ENCODE measurements at places on chromosomes 7 and 10.

- no peak for DNase-seq
Observed at GRCh38 chr7:44142028-44142427, 896 bp upstream of the MYL7 start.

GRCh38 chr10:122407375-122408125 is 33.0 kb downstream of the PLEKHA1 start:
- DNase-seq = peak; percentile 9

DNA sequence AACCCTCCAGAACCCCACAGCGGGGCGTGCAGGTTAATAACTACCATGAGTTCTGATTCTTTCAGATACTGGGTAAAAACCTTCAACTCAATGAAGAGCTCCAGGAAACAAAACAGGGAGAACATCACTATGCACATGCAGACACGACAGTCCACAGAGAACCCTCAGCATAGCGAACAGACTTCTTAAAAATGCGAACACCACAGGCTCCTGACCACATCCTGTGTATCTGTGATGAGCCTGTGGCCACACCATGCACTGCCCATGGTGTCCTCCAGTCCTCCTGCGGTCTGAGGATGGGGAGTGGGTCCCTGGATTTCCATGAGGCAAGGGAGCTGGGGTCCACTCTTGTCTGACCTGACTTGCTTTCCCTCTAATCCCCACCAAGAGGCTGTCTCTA is 107.2 kb downstream of the COBL start:
- DNase-seq = no peak

GRCh38 chr7:132183781-132184380 is 392.4 kb downstream of the PLXNA4 start:
- no peak for DNase-seq

- DNase-seq = no peak
Observed at GRCh38 chr10:111126077-111126476, 49.2 kb downstream of the ADRA2A start.

GRCh38 chr7:80232979-80233724 is 98.5 kb downstream of the GNAI1 start:
- DNase-seq = no peak

GRCh38 chr10:79354141-79354540 is 6.9 kb downstream of the PPIF start:
- DNase-seq = no peak

DNA sequence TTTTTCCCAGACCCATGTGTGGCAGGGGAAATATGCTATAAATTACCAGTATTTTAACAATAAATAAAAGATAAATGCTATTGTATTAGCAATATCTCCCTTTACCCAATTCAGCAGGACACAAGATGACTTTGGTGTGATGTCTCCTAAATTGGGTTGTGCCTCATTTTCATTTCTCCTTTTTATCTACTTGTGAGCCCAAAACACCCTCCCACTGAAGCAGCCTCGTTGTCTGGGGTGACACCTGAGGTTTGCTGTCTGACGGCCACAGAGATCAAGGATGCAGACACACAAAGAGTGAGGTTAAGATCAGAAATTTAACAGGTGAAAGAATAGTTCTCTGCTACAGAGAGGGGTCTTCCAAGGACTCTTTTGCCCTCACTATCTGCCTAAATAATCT is 27.1 kb upstream of the CC2D2B start:
- no peak for DNase-seq

GRCh38 chr7:82019551-82020475 is 250.0 kb upstream of the HGF start:
- no peak for DNase-seq

GRCh38 chr10:98417973-98418664 is 3.1 kb upstream of the PYROXD2 start:
- no peak for DNase-seq

- DNase-seq = no peak
Observed at GRCh38 chr10:124319926-124320391, 98.8 kb downstream of the OAT start.

DNA sequence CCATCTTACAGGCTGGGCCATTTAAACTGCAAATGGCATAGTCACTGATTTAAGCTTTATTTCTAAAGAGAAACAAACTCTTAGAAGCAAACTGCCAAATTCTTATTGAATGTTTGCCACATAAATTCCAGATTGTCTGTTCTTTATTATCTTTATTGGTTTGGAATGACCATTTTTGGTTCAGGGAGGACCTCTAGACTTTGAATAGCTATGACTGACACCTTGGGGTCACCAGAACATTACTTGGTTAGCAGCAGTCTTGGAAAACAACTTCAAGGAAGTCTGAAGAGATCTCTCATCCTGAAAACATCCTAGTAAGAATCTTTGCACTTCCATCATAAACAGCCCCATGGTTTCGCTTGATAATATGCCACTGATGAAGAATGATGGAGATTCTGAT is 197.1 kb downstream of the SUGCT start:
- DNase-seq = no peak

DNA sequence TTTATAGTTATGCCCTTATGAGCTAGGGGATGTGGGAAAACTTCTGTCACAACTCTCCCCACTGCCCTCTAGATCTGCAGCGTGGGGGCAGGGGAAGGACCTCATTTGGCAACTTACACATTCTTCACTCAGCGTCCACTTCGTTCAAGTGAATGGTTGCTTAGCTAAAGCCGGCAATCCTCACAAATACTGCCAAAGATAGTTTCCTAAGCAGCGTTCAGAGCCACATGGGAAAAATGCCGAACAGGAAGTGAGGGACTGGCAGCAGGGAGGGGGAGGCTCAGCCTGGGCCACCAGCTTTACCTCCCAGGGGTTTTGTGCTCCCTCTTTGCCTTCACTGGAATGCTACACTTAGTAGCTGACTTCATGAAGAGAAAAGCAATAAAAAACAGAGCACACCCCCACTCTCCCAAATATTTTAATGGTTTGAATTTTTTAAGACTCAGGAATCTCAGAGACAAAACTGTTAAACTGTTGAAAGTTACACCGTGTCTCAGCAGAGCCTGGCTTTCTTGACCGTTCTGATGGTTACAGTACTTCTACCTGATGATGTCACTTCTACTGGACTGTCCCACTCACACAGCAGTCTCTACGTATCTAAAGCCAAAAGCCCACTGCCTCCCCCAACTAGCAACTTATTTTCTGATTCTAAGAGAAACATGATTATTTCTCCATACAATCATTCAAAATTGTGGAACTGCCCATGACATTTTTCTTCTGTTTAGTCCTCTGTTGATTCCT is 10.4 kb downstream of the GRM3 start:
- DNase-seq = no peak

- DNase-seq = no peak
Observed at GRCh38 chr7:84261509-84261908, 66.9 kb upstream of the SEMA3A start.

- no peak for DNase-seq
Observed at GRCh38 chr10:4813496-4813895, 12.5 kb upstream of the AKR1E2 start.

DNA sequence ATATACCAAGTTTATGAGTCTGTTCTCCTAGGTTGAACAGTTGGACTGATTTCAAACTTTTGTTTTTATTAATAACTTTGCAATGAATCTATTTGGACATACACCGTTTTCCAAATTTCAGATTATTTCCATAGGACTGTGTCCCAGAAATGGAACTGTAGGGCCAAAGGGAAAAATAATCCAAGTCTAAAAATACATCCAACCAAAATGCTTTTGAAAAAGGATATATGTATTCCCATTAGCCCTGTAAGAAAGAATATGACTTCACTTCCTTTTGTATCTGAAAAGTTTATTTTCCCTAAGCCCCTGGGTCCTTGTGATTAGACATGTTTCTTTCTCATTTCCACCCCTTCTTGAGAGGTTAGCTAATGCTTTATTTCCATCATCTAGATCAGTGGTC is 434.2 kb upstream of the MKI67 start:
- DNase-seq = no peak
